NAMALWA (cell line): ENCODE measurements at places on chromosomes 16 and 17.

DNA sequence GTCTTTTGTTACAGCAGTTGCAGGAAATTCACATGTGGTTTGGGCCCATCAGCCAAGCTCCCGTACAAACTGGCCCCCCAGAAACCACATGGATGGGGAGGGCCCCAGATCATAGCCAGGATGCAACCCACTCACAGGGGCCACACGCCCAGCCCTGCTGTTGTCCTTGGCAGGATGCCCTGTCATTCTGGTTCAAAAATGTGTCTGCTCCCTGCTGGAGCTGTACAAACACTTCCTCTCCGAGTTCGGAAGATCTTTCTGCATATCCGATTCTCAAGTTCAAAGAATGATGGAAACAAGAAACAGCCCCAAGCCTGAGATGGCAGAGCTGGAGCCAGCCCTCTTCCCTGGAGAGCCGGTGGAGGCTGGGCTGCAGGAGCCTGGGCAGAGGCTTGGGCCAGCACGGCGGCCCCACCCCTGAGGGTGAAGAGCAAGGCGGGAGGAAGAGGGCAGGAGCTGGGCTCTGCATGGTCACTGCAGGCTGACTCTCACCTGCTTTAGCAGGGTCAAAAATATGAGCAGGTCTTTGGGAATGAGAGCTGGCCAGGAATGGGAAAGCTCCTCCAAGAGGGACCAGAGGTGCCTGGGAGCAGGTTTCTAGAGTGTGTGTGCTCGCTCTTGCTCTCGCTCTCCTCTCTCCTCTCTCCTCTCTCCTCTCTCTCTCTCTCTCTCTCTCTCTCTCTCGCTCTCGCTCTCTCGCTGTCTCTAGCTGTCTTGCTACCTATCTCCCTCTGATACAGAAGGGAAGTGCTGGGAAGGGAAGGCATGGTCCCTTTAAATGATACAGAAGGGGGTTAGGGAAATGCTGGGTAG, 34.7 kb upstream of the ENPP7 start:
- no peak for DNase-seq

DNA sequence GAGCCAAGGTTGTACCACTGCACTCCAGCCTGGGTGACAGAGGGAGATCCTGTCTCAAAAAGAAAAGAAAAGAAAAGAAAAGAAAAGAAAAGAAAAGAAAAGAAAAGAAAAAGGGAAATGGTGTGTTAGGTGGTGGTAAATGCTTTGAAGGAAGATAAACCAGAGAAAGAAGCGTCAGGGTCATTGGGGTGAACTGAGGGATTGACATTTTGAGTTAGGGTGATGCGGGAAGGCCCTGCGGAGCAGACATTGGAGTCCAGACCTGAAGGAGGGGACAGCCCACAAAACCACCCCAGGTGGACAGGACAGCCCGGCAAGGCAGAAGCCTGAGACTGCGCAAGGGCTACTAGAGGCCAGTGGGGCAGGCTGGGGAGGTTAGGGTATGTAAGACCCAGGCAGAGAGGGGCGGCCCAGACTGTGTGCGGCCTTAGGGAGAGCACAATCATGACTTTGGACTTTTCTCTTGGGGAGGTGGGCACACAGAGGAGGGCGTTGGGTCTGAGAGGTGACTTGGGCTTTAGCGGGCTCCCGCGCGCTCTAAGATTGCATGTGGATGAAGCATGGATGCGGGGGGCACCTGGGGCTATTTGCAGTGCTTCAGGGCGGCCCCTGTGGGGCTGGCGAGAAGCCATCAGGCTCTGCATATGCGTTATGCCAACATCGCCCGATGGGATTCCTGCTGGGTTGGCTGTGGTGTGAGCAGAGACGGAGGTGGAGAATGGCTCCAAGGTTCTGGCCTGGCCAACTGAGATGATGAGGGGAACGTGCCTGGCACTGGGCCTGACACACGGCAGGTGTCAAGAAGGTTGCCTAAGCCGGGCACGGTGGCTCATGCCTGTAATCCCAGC, 3.3 kb upstream of the GAA start:
- DNase-seq, result no peak

- no peak for DNase-seq
Observed at GRCh38 chr17:61460796-61461585, 8.8 kb downstream of the TBX4 start.

DNA sequence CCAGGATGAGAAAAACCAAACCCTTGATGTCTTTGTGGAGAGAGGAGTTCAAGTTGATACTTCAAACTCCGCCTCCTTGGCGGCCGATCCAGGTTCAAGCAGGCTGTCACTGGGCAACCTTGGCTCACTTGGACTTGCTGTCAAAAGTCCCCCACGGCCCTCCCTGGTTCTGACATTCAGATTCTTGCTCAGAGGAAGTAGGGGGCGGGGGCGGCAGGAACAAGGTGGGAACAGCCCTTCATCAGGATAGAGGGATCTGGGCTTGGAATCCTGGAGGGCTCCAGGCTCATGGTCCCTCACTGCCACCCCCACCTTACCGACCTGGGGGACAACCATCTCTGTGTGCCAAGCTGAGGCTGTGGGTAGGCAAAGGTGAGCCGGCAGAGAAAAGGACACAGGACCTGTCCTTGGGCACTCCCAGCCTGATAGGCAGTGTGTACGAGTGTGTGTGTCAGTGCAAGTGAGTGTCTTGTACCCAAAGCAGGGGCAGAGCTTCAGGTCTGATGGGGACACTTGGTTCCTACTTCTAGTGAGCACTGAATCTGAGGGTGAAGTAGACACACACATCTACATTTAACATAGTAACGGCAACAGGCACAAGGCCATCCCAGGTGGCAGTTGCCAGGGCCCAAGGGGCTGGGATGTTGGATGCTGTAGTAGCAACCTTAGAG, 6.6 kb upstream of the TSPOAP1 start:
- no peak for DNase-seq

DNA sequence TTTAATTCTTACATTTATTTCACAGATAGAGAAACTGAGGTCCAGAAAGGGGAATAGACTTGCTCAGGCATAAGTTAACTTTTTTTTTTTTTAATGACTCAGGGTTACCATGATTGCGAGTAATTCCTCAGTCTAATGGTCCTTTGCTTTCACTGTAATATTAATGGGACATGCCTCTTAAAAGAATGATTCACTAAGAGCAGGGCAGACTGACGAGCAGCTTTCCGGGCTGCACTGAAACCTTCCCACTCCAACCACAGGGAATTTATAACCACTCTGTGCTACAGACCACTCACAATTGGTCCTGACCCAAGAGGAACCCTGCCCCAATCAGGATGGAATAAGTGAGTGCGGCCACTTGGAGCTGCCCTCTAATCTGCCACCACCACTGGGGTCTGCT, 5.7 kb downstream of the HOXB2 start:
- DNase-seq, result no peak
